Regular cardiac myocyte (primary cell): ENCODE measurements at places on chromosomes 12 and 14. TPM values are rescaled to one million over a fixed set of nuclear protein-coding genes. Genes with fewer than 3 reads are reported as not detected.

The PSMD9 gene
- total RNA-seq, result 33.8 and 84.5 TPM in 2 replicates

The MUCL1 gene
- not detected in 2 replicates for total RNA-seq

The PRICKLE1 gene
- total RNA-seq, result 3.1 and 4.6 TPM in 2 replicates

The TROAP gene
- 1.1 and 9.4 TPM in 2 replicates for total RNA-seq

The CLEC9A gene
- not detected in 2 replicates for total RNA-seq
